ENCODE measurements at places on chromosomes 1 and 21.
A peak's percentile ranks its signal among the peaks of the same experiment; 100 is the strongest.

DNA sequence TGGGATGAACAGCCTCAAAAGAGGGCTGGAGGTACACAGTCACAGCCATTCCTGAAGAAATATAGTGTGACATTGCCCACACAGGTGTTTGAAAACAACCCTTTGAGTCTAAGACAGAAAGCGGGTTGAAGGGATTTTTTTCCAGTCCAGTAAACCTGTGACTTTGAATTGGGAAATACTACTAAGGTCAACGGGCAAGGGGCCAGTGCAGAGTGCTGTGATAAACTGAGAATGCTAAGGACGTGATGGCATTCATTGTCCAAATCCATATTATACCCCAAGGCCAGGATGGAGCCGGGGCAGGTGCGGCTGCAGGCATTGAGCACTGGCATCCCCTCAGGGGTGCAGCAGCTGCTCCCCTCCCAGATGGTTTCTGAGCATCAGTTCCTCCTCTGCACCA is 36.6 kb downstream of the KIAA0040 start:
- no peak for DNase-seq

GRCh38 chr1:228750915-228751314 is 15.6 kb downstream of the RHOU start:
- DNase-seq: no peak

GRCh38 chr1:73042403-73042802 is 760.1 kb upstream of the NEGR1 start:
- no peak for DNase-seq

- no peak for DNase-seq
Measured at GRCh38 chr1:12626888-12627287, 8.9 kb upstream of the DHRS3 start.

- DNase-seq: no peak
Measured at GRCh38 chr1:93000291-93000690, 39.0 kb upstream of the DIPK1A start.

DNA sequence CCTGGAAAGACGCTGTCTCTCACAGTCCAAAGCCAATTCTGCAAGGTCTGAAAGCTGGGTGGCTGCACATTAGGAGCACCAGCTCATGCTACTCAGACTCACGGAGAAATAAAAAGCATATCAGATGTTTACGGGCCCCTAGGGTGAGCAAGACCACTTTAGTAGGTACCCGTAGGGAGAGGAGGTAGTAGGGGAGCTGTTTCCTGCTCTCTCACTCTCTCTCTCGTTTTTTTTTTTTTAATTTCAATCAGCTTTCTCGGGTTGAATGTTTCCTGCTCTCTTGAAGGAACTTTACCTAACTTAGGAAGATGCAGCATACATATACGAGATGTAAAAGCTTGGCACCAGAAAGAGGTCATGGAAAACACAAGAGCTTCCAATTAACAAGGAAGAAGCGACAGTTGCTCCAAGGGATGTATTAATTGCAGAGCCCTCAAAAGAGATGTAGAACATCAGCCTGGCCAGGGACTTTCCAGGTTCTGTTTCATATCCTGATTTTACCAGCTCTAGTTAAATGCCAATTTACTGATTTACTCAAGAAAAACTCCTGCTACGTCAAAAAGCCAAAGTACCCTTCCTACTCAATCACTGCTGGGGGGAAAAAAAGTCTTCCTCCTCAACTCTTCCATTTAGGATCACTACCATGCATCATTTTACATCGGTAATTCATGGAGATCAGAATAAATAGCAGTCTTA is 3.1 kb downstream of the LORICRIN start:
- no peak for DNase-seq

GRCh38 chr1:182181167-182181572 is 119.7 kb upstream of the ZNF648 start:
- no peak for DNase-seq

GRCh38 chr1:27297903-27298302 is 24.1 kb upstream of the TMEM222 start:
- DNase-seq: no peak

GRCh38 chr1:240800291-240800690 is 188.3 kb upstream of the GREM2 start:
- DNase-seq: no peak

DNA sequence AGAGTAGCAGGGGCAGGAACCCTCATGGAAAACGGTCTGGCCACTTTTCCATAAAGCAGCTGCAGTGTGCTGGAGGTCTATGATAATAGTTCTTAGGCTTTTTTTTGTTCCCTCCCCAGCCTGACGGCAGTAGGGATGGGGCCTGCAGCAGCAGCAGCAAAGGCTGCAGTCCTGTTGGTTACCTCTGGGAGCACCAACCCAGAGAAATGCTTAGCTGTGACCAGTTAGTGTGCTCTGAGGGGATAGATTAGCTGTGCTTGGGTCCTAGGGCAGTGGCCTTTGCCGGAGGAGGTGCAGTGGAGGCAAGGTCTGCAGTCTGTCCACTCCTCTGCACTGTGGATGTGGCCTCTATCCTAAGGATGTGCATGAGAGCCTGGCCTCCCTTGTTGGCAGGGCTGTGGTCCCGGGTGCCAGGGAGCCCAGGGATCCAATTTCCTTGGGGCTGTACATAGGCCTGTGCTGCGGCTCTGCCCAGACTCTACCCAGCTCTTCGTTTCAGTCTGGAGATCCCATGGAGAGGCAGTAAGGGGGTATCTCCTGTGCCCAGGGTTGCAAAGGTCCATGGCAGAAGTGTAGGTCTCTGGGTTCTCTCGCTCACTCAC is 322.7 kb downstream of the PTBP2 start:
- DNase-seq: no peak

- DNase-seq: no peak
Measured at GRCh38 chr1:208136459-208137182, 107.6 kb downstream of the PLXNA2 start.

DNA sequence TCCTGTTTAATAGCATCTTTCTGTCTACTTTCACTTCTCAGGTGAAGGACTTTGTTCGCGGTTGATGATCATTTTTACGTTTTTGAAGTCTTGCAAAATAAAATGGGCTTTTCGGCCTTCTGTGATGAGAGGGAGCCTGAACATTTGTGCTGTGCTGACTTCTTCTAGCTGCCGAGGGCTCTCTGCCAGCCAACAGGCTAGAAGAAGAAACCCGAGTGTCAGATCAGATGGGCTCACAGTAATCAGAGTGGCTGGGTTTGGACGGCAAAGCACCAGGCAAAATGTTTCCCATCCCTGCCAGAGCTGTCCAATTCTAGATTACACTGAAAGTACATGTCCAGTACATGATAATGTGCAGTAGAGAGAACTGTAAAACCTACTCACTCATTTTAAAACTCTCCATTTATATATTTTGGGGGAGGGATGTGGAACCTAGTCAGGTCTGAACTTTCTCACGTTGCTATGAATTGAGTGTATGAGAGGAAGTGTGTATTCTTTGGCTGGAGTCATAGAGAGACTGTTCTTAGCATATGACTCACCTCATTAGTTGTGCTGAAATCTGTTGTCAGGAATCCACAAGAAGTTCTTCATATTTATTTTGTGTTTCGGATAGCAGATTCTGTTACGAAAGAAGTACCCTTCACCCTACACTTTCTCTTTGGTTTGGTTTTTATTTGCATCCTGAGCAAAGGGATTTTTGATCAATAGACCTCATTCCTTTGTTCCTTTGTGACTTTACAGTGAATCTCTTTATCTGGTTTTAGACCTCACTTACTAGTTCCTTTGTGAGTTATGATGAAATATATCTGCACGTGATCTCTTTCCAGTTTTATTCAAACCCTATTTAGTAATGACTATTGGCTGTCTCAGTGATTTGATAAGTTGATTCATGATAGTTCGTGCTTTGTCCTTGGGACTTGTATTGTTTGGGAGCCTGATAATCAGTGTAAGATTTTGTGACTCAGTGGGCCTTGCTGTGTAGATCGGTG is 4.8 kb downstream of the ATP1A1 start:
- peak; percentile 81 for DNase-seq

- no peak for DNase-seq
Measured at GRCh38 chr1:175900171-175900570, 156.8 kb upstream of the TNR start.

GRCh38 chr1:48803474-48803873 is 26.8 kb upstream of the BEND5 start:
- DNase-seq: no peak

DNA sequence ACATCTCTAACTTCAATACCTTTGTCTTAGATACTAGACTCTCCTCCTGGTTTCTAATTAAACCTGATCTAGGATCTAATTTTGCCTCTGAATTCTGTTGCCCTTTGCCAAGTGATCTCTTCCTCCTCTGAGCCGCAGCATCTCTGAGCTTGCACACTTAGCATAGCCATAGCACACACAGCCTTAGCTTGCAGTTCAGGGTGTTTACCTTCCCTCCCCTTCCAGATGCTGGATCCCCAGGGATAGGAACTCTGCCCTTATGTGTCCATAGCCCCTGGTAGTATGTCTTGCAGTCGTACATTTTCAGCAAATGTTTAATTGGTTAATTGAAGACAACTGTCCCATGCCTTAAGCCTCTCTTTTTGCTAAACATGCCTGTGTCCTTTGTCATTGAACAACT is 30.3 kb downstream of the SELL start:
- DNase-seq: no peak

DNA sequence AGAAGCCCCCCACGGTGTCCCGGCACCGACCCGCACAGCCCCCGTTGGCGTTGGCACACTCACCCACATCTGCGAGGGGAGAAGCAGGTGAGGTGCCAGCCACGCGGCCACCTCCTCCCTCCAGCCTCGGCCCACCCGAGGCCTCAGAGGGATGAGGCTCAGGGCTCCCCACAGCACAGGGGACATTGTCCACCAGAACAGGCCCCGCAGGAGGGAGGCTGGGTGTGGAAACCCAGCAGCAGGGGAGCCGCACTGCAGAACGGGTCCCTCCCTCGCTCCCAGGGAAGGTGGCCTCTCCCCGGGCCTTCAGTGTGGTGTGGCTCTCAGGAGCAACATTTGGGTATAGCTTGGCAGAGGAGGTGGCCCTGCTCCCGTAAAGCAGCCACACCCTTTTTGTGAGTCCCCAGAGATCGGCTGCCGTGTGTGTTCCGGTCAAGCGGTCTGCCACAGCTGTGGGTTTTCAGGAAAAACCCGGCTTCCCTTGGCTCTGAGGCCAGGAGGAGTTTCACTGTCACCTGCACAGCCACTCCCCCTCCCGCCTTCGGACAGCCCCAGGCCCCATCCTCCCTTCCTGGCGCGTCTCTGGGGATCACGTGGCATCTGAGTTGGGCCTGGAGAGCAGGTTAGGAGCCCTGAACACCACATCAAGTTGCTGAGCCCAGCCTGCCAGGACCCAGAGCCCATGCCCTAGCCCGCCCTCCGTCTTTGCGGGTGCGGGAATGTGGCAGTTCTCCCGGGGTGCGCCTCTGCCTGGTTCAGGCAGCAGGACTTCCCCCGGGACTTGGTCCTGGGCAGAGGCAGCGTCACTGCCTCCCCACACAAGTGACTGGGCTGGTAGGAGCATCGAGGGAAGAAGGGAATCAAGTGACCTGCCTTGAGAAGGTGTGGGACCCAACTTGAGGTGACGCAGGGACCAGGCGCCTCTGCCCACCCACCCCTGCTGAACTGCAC is 64.0 kb downstream of the MEGF6 start:
- no peak for DNase-seq

DNA sequence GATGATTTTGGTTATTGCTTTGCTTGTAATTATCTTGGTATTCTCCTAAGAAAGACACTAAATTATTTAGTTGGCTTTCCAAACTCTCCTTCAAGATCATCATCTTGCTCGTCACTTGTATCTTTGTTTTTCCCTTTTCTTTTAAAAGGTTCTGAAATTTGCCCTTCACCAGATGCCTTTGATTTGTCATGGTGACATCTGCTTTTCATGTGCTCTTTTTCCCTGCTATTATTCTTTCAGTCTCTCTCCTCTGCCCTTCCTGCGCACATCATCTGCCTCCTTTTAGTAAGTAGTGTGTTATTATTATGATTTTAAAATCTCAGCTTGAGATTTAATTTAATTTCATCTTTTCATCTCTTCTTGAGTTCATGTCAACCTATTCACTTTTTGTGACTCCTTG is 92.1 kb downstream of the BACH1 start:
- DNase-seq: no peak

DNA sequence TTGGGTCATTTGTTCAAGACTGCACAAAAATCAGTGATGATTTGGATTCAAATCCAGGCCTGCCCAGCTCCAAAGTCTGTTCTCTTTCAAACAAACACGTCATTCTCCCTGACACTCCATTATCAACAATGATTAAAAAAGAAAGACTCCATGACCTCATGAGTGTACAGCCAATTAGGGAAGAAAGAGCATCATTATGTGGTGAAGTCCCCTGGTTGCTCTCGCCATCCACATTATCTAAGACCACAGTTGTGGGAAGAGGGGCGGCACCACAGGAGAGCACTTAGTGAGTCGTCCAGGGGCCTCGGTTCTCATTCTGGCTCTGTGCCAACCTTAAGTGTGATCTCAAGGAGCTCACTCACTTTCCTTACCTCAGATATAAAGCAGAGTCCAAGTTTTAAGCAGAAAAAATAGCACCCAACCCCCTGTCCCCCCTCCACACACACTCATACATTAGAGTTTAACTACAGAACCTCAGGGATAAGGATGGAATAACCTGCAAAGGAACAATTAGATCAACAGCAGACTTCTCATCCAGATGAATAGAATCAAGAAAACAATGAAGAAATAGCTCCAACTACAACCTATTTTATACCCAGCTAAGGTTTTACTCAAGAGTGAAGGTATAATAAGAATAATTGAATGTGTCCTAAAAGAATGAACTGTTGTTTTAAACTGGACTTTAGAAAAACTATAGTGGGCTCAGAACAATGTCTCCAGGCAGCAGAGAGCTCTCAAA is 47.8 kb downstream of the COL6A1 start:
- DNase-seq: no peak

DNA sequence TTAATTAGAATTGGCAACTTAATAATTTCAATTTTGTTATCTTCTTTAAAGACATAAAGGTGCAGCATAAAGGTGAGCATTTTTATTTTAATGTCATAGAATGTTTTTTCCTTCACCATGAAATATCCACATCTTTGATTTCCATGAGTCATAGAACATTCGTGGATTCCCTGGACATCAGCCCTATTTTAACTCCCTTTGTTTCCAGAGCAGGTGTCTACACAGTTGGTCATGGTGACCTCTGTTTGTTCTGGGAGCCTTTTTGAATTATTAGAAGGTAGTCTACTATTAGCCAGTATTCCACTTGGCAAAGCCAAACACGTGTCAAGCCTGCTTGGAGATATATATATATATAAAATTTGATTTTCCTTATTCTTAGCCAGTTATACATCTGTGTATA is 572.9 kb downstream of the LTN1 start:
- DNase-seq: no peak

- no peak for DNase-seq
Measured at GRCh38 chr1:92663775-92664174, 121.1 kb downstream of the EVI5 start.

DNA sequence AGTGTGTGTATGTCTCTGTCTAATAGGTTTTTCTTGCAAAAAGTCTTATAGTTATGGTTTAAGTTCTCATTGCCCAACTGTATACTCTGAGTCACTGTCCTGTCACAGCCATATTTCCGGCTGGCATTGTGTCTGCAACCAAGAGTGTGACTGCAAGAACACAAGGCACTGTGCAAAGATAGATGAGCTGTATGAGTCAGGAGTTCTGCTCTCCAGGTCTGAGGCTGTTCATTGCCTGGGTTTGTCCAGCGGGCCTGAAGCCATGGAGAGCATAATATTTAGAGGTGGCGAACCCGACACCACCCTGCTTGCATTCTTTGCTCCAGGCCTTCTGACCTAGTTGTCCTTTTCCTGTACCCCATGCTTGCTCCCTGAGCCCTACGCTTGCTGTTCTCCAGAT is 50.9 kb upstream of the CNIH3 start:
- no peak for DNase-seq

Data from suprapubic skin (tissue), 4 donors.